Fibroblast of the aortic adventitia (primary cell): ENCODE measurements at places on chromosomes 7 and 10.
A peak's percentile ranks its signal among the peaks of the same experiment; 100 is the strongest.

GRCh38 chr7:131010717-131011431 is 276.9 kb upstream of the KLF14 start:
- peak; percentile 65 for DNase-seq

DNA sequence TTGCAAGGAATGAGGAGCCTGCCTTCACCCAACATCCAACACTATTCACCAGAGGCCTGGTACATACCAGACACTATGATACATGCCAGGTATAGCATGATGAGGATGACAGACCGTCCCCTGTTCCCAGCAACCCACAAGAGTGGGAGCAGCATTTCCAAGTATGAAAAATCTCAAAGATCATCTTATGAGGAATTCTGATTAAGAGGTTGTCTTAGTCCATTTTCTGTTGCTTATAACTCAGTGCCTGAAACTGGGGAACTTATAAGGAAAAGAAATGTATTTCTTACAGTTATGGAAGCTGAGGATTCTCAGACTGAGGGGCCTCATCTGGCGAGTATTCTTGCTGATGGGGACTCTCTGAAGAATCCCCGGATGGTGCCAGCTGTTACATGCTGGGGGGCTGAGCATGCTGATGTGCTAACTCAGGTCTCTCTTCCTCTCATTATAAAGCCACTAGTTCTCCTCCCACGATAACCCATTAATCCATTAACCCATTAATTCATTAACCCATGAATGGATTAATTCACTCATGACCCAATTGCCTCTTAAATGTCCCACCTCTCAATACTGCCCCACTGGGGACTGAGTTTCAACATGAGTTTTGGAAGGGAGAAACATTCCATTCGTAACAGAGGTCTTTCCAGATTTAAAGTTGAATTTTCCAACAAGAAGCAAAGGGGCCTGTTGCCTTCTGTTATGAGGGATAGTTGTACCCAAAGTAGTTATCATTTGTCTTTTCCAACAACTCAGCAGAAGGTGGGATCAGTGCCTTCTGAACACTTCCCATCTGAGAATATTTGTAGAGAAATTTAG is 173.9 kb downstream of the HERPUD2 start:
- no peak for DNase-seq

DNA sequence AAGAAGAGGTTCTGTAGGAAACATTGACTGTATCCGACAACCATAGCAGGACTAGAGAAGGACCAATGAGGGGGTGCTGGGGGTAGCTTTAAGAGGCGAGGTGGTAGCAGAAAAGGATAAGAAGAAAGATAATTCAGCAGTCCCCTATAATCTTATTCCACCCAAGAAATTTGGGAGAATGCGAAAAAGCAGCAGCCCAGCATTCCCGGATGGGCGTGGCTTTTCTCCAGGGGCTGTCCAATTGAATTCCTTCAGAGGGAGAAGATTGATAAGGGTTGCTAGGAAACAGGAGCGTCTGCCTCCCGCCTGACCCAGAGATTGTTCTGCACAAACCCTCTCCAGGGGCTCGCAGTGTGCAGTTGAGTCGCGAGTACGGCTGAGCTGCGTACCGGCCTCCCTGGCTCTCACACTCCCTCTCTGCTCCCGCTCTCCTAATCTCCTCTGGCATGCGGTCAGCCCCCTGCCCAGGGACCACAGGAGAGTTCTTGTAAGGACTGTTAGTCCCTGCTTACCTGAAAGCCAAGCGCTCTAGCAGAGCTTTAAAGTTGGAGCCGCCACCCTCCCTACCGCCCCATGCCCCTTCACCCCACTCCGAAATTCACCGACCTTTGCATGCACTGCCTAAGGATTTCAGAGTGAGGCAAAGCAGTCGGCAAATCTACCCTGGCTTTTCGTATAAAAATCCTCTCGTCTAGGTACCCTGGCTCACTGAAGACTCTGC is at the start of gene GRM3:
Gene GRM3, plus strand, starts transcription at position 349 of the 721 bp plus-strand sequence. CDS start 121,237 bp downstream, outside the sequence.
- no peak for DNase-seq

GRCh38 chr10:5402798-5403197 is 1.8 kb downstream of the TUBAL3 start:
- DNase-seq = no peak

- DNase-seq = no peak
Observed at GRCh38 chr7:16970732-16971482, 89.1 kb upstream of the AGR3 start.

DNA sequence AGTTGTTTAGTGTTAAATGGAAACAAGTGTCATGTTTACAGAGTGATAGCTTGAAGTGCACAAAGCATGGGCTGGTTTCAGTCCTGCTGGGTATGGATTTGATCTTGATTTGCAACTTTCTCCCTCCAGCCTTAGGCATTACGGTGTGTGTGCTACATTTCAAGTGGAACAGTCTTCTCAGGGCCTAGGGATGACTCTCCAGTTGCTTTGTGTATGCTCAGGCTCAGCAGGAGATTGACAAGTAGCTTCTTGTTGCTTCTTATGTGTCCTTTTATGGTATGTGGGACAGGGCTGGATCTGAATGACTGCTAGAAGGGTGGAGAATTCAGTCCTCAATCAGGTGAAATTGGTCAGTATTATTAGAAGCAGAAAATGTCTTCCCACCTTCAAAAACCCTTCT is 51.3 kb upstream of the PLEKHA1 start:
- DNase-seq = no peak

DNA sequence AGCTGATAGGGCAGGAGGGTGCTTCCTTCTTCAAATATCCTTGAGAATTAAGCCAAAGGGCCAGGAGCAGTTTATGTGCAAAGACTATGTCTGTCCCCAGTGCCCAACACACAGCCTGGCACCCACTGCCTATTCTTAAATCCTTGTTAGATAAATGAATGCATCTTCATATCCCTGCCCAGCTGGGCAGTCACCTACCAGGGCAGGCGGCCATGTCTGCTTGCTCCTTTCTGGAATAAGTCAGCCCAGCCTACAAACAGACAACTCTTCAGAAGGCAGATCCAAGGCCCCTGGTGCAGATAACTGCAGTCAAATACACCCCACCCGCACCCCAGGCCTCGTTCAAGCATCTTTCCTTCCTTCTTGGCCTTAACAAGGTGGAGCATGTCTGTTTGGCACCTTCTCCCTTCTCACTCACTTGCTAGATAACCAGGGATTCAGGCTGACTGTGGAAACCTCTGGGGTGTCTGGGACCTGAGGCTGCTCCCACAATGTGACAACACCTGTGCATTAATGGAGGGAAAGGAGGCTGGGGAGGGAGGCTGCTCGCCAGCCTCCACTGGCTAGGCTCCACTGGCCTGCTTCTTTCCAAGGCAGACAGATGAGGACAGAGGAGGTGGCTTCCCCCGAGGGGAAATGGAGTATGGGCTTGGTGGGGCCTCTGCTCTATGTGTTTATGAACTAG is 59.9 kb upstream of the COL13A1 start:
- no peak for DNase-seq

GRCh38 chr10:23436983-23437382 is 1.9 kb upstream of the OTUD1 start:
- DNase-seq = no peak

DNA sequence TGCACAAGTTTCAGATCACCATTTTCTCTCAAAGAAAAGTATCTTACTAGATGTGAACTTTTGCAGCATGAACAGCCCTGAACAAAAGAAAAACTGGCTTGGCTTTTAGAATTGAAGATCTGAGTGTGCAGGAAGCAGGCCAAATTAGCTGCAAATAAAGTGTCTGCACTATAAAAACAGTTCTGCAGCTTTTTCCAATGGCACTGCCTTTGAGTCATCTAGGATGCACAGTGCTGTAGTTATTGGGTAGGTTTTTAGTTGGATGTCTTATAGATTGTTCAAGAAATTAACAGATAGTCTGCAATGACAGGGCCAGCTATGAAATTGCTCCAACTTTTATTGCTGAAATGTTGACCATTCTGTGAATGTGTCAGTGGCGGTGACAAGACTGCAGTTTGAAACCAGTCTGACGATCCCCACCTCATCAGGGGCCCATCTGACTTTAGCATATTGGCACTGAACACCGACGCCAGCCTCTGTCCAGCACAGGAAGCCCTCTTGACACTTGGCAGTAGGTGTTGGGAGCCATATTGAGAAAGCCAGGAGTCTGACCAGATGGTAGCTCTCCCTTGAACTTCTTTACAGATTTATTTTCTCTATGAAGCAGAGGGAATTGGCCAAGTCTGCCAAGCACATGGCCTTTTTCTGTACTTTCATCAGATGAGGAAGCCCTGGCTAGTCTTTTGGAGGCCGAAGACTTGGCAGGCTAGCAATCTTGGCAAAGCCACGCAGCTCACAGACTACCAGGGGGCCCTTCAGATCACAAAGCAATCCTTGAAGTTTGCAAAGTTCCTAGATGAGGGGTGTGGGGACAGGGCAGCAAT is 490.6 kb downstream of the NEBL start:
- DNase-seq = no peak

GRCh38 chr7:94111009-94111408 is 106.9 kb upstream of the BET1 start:
- DNase-seq = no peak

DNA sequence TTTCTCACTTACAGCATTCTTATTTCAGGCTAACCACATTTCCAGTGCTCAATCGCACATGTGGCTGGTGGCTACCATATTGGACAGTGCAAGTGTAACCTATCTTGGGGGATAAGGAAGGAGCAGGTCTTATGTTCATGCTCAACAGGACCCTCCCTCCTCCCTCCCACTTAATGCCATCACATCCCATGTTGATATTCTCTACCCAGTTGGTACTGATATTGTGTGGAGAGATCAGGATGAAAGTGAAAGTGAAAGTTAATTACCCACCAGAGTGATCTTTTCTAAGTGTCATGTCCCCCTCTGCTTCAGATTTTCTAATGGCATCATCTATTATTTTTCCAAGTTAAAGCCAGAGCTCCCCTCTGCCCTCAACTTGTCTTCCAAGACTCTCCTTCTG is 91.6 kb downstream of the BMPER start:
- no peak for DNase-seq

GRCh38 chr10:123986736-123987135 is 95.1 kb upstream of the CPXM2 start:
- no peak for DNase-seq

DNA sequence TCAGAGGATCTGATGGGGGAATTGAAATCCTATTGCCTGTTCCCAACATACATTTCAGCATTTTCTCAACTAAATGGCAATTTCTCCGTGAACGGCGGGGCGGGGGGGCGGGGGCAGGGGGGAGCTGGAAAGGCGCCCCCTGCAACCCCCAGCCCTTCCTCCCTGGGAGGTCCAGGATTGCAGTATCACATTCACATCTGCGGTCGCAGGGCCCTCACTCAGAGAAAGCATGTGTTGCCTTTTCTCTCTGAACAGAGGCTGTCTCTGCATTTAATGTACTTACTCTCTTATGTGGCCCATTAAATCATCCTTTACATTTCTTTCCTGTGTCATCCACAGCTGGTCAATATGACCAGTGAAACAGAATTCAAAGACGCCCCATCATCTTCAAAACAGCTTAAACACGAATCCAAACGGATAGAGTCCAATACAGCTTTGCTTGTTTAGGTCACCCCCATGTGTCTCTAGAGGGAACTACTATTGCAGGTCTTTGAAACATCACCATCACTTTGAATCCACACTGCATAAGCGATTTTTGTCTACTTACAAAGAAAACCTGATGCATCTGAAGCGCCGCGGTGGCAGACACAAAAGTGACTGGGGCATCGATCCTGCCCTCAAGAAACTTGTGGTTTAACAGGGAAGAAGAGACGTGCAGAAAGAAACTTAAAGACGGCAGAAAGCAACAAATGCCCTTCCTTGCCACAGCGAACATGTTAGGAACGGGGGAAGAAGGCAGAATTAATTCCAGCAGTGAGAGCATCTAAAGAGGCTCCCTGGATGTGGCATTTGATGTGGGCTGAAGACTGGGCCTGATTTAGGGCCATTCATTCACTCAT is 17.0 kb upstream of the ECHDC3 start:
- DNase-seq = peak; percentile 85

GRCh38 chr10:66828957-66829356 is 96.9 kb upstream of the LRRTM3 start:
- peak; percentile 8 for DNase-seq

- peak; percentile 35 for DNase-seq
Observed at GRCh38 chr10:69748621-69749020, 53.1 kb upstream of the COL13A1 start.

GRCh38 chr10:74755273-74755672 is 71.1 kb upstream of the KAT6B start:
- DNase-seq = no peak

GRCh38 chr7:64878684-64879083 is 24.4 kb upstream of the ZNF273 start:
- DNase-seq = no peak

- no peak for DNase-seq
Observed at GRCh38 chr7:32218154-32218467, 147.9 kb upstream of the PDE1C start.

- no peak for DNase-seq
Observed at GRCh38 chr7:100779359-100779758, 46.0 kb downstream of the ZAN start.

DNA sequence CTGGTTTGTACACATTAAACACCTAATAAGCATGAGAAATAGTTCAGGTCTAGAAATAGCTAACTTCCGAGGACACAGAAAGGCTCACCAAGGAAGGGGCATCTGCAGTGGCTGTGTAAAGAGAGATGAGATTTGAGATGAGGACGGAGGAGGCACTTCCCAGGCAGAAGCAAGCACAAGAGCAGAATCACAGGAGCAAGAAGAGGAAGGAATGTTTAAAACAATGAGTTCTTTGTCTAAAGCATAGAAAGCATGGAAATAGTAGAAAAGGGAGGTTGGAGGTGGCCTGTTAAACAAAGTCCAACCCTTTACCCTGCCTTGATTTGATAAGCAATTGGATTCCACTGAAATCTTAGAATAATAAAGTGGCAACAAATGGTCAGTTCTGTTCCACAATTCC is 11.6 kb upstream of the PON3 start:
- DNase-seq = no peak

GRCh38 chr7:108421720-108422331 is 34.4 kb downstream of the NRCAM start:
- DNase-seq = no peak

GRCh38 chr7:22481726-22482125 is 18.3 kb downstream of the STEAP1B start:
- no peak for DNase-seq

DNA sequence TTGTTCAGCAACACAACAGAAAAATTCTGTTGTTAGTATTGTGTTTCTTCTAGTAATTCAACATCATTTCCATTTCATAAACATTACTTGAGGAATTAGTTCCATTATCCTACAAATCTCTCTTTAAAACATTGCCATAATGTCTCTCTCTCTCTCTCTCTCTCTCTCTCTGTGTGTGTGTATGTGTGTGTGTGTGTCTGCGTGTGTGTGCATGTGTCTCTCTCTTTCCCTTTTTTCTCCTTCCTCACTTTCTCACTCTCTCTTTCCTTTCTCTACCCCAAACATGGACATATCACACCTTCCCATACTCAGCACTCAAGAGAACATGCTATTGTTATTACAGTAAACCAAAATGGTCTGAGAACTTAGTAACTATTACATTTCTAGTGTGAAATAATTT is 16.6 kb downstream of the LRRTM3 start:
- DNase-seq = no peak

GRCh38 chr7:157487046-157487770 is 150.4 kb downstream of the DNAJB6 start:
- DNase-seq = no peak

GRCh38 chr7:73560109-73560835 is 2.8 kb upstream of the BCL7B start:
- peak; percentile 78 for DNase-seq
